Upper lobe of right lung (tissue), 1 donor: ENCODE measurements at places on chromosomes 13 and 19. TPM values are rescaled to one million over a fixed set of nuclear protein-coding genes. Genes with fewer than 3 reads are reported as not detected.

The SCGB2B2 gene
- total RNA-seq, result 0.58 TPM

The RGL3 gene
- 54.6 TPM for total RNA-seq

The C19orf73 gene
- 1.5 TPM for total RNA-seq

The PRR19 gene
- total RNA-seq, result 0.52 TPM

The CYP4F8 gene
- total RNA-seq, result 2.1 TPM

The DCT gene
- not detected for total RNA-seq

The FGF14 gene
- total RNA-seq, result 2.0 TPM

The ADGRE3 gene
- total RNA-seq, result 17.3 TPM

The CLEC4G gene
- 1.4 TPM for total RNA-seq

The ZNF135 gene
- total RNA-seq, result 4.1 TPM

The COL5A3 gene
- 9.6 TPM for total RNA-seq

The HSH2D gene
- total RNA-seq, result 6.0 TPM

The CPB2 gene
- 74.4 TPM for total RNA-seq

GRCh38 chr13:113926301-113926761, 47.5 kb downstream of the C13orf46 start:
- no peak for DNase-seq

GRCh38 chr19:16506961-16507360, 10.8 kb downstream of the C19orf44 start:
- DNase-seq, result no peak

GRCh38 chr19:55253842-55254624, 4.8 kb downstream of the PPP6R1 start:
- DNase-seq, result peak; percentile 58

GRCh38 chr19:4534836-4535658, at the start of gene PLIN5:
TSS of gene PLIN5 (minus strand) at chr19:4535224. CDS start at chr19:4534074, 1,150 bp downstream.
- peak; percentile 93 for DNase-seq

DNA sequence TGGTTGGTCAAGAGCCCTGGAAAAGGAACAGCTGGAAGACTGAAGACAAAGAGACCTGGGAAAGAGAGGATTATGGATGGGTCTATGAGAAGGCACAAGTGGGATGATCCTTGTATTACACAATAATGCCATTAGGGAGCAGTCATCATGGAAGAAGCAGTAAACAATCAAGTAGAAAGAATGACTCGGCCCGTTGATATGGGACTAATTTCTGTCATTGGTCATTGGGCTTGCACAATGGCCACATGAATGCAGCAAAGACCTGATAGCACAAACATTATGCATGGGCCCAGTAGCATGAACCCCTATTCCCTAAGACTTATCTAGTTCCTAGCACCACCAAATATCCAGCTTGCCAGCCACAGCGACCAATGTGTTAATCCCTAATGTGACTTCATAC, 390.3 kb upstream of the ZNF507 start:
- no peak for DNase-seq

GRCh38 chr19:5282901-5283300, 57.7 kb downstream of the PTPRS start:
- DNase-seq, result no peak

DNA sequence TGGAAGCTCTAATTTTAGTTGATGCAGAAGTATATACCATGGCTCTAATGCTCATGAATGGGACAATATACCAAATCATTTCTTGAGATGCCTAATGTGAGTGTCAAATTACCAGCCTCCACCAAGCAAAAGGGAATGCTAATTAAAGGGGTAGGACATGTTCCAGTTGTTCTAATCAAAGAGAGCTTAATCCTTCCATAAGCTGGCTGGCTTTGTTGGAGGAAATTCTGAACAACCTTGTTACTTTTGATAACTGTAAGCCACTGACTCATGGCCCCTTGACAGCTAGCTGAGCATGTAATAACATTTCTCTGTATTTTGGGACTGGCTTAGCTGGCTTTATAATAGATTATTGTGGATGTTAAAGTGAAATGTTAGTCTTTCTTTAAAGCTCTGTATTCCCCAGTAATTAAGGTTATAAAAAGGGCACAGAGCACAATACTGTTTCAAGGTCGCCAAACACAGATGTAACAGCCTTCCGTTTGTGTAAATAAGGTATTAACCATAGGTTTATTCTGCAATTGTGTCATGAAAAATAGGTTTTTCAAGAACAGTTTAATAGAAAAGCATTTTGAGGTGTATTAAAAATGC, 1194.0 kb downstream of the PCDH9 start:
- DNase-seq, result no peak

GRCh38 chr19:35738021-35738886, 4.0 kb downstream of the IGFLR1 start:
- DNase-seq, result no peak

DNA sequence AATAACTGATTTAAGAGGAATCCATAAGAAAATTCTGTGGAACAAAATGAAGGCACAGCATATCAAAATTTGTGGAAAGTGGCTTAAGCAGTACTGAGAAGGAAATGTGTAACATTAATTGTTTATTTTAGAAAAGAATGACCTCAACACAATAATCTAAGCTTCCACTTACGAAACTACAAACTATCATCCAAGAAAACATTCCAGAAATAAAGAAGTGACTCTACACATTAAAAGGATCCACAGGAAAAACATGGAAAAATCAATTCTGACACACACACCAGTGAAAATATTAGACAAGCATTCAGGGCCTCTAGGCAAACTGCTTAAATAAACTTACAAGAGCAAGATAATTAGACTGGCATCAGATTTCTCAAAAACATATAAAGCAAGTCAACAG, 14.0 kb downstream of the EXOSC8 start:
- DNase-seq, result no peak

GRCh38 chr19:45161738-45162607, 1.2 kb upstream of the NKPD1 start:
- DNase-seq, result no peak

DNA sequence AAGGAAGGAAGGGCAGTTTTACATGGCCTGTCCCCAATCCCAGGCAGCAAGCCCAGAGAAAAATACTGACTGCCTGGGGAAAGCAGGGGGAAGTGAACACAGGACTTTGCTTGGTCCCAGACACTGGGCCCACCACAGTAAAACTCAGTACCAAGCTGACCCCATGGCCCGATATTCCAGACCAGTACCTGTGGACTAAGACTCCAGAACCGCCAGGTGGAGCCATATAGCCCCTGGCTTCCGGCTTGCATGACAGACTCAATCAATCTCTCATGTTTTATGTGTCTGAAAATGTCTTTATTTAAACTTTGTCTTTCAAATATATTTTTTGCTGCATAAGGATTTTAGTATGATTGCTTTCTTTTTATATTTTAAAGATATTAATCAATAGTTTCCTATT, 767.9 kb upstream of the SLITRK6 start:
- no peak for DNase-seq

DNA sequence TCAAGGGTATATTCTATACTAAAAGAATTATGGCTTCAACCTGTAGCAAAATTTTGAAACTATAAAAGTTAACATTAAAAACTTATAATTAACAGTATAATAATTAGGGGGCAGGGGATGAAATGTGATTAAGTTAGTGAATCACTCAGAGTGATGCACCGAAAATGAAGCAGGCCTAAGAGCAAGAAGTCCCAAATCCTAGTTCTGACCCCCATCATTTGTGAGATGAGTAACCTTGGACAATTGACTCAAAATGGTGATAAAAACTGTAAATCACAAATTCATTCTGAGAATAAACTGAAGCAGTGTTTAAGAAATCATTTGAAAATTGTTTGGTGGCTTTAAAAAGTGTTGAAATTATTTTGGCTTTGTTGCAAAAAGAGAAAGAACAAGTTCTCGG, 56.8 kb downstream of the KLF12 start:
- no peak for DNase-seq

GRCh38 chr13:50955241-50955640, 45.6 kb downstream of the RNASEH2B start:
- DNase-seq, result no peak

DNA sequence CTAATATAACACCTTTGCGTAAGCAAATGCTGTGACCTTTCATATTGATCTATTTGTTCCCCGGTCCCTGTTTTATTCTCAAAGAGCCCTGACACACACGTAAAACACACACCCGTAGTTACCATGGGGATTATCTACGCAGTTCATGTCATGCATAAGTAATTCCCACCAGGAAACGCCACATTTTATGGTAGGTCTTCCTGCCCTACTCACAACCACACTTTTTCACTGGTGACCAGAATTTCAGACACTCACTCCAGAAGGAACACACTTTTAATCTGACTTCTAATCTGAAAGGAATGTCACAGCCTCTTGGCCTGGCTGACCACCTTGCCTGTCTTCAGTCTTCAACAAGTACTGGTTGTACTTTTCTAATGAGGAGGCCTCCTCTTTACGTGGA, 46.8 kb downstream of the SLC7A1 start:
- no peak for DNase-seq

- no peak for DNase-seq
Observed at GRCh38 chr13:77619655-77620054, 77.8 kb upstream of the SLAIN1 start.

DNA sequence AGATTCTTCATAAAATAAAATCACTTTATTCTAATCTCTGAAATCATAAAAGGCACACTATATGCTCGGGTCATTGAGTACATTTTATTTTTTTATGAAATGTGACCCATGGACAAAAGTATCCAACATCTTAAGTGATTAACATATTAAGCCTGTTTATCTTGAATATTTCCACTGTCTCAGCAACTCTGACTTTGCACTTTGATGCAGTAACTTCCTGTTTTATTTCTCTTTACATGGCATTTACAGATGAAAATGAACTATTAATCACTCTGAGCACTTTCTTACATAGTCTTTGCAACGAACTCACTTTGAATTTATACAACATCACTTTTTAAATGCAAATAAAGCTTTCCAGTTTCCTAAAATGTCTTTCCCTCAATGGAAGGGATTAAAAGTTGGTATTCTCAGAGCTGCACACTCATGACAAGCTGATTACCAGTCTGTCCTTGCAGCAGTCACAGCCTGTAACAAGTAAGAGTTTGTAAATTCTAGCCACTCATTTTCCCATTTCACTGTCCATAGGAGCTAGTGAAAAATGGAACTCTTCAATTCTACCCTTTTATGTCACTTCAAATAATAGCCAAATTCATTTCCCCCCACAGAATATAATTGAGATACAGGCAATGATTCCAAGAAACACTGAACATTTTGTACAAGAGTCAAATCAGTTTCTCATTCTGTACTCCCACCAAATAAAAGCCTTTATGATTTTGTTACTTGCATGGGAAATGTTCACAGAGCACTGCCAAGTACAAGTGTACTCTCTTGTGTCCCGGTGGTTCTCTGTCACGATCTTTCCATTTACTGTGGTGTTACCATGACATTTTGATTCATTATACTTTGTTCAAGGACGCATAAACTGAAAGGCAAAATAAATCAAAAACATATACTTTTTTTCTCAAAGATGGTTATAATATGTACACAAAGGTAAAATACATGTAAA, 1968.9 kb downstream of the PCDH9 start:
- no peak for DNase-seq

DNA sequence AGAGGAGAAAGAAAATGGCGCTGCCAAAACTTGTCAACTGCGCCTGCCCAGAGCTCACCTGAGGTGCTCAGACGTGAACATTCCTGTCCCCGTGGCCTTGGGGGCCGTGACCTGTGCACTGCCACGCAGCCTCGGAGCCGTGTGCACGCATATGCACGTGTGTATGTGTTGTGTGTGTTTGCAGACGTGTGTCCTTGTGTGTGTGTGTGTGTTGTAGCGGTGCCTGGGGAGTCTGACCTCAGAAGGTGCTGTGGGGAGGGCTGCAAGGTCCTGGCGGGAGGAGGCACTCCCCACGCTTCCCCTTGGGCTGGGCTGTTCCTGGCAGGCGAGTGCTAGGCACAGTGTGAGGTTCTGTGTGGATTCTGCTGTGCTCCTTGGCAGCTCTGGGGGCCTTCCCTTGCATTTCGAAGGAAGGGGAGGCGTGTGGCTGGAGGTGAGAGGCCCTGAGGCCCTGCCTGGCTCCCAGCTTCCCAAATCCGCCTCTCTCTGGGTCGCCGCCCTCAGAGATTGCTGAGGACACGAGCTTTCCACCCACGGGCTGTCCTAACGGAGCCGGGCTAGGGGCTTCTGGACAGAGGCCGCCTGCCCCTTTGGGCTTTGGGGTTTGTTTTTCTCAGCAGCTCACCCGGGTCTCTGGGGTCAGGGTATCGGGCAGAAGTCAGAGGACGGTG, 4.5 kb downstream of the BSG start:
- no peak for DNase-seq

- DNase-seq, result no peak
Observed at GRCh38 chr19:51786646-51787494, 8.1 kb upstream of the FPR3 start.

GRCh38 chr13:76667551-76667950, 218.7 kb downstream of the KCTD12 start:
- DNase-seq, result no peak

GRCh38 chr13:75934889-75935288, 298.8 kb downstream of the LMO7 start:
- DNase-seq, result no peak

- no peak for DNase-seq
Observed at GRCh38 chr13:72567566-72567965, 159.9 kb downstream of the MZT1 start.

- no peak for DNase-seq
Observed at GRCh38 chr19:47819858-47820257, 1.9 kb upstream of the CRX start.

DNA sequence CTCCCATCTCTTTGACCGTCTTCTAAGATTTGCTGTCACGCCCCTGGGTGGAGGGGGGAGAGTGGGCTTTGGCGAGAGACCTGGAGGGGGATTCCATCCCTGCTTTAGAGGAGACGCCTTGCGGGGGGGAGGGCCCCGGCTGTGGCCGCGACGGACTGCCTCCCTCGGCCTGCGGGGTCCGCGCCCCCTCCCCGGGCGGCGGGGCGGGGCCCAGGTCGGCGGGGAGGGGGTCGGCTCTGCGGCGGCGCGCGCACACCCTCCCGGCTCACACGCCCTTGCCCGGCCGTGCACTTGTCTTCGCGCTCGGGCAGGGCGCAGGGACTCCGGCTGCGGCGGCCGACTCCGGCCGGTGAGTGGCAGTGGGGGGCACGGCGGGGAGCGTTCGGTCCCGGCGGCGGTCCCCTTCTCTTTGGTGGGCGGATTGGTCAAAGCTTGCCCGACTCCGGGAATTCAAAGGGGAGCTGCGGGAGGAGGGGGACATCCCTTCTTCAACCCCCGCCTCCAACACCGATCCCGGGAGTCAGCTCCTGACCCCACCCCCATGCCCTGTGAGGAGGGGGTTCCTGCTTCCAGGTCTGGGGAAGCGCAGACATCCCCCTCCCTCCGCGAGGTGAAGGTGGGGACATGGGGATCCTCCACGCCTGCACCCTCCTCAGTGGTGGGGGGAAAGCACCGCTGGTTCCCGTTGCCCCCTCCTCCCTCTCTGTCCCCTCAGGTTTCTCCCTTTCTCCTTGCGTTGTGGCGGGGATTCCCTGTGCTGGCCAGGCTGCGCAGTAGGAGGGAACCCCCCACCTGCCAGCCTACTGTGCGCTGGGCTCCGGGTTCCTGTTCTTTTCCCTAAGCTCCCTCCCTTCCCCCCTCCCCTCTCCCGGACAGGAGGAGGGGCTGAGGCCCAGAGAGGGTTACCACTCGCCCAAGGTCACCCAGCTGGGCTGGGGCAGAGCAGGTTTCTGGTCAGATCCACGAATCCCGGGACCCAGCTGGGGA, 14.6 kb upstream of the KCNN1 start:
- DNase-seq, result no peak

DNA sequence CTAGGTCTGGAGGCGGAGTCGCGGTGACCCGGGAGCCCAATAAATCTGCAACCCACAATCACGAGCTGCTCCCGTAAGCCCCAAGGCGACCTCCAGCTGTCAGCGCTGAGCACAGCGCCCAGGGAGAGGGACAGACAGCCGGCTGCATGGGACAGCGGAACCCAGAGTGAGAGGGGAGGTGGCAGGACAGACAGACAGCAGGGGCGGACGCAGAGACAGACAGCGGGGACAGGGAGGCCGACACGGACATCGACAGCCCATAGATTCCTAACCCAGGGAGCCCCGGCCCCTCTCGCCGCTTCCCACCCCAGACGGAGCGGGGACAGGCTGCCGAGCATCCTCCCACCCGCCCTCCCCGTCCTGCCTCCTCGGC, at the start of gene SLC5A5:
Gene SLC5A5, plus strand, starts transcription at position 68 of the 373 bp plus-strand sequence. CDS start 375 bp downstream, outside the sequence.
- DNase-seq, result no peak
